Stimulated activated CD4-positive, alpha-beta T cell treated with anti-CD3 and anti-CD28 coated beads, Interleukin-4, amount 100 ng/mL, for 1 hour (primary cell): ENCODE measurements at places on chromosomes 13 and 19.

DNA sequence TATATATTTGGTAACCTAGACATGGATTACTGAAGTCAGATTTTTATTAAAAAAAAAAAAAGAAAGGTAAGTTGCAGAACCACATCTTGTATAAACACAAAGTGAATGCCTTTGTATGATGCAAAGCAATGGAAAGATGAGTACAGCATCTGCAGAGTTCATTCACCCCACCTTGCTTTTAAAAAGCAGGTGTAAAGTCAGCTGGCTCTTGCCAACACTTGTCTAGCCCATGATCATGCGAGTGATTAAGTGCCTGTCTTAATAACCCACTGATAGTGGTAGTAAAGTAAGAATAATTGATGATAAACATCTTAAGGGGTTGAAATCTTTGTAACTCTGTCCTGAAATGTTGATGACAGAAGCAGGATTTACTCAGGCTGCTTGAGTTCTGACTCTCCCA lies 710.4 kb downstream of the EFNB2 start:
- no peak for DNase-seq

DNA sequence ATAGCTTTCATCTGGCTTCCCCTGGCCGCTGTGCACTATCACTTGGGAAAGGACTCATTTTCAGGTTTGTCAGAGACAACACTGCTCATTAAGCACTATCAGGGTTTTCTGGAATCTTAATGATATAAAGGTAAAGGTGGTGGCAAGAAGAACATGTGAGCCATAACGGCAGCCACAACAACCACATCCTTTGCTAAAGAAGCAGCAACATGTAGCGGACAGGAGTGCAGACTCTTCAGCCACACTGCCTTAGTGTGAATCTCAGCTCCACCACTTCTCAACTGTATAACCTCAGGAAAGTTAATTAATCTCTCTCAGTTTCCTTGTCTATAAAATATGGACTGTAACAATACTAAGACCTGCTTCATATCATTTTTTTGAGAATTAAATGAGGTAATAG lies 24.1 kb upstream of the MIR17HG start:
- DNase-seq, result no peak

- DNase-seq, result no peak
These were observed 53.3 kb downstream of the TEX26 start for GRCh38 chr13:30985637-30986205.

DNA sequence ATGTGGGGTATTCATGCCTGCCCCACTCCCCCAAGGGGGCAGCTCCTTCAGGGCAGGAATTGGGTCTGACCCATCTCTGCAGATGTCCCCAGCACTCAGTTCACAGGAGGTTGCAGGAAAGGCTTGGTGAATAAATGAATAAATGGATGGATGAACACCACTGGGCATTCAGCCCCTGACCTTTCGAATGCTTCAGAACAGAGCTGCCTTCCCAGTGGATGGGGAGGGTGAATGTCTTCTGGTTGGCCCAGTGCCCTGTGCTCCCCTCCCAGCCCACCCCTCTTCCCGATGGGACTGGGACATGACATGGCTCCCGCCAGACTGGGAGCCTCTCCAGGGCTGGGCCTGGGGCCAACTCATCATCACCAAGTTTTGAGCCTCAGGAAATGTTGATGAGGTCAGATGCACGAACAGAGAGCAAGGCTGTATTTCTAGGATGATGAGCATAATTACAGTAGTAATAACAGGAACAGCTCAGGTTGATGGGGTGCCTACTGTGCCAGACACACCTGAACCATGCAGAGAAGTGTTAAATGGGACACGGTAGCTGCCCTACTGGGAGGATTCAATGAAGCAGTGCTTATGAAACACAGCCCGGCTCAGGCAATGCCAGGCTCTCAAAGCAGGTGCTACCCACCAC lies 25.7 kb downstream of the VRK3 start:
- DNase-seq, result no peak

DNA sequence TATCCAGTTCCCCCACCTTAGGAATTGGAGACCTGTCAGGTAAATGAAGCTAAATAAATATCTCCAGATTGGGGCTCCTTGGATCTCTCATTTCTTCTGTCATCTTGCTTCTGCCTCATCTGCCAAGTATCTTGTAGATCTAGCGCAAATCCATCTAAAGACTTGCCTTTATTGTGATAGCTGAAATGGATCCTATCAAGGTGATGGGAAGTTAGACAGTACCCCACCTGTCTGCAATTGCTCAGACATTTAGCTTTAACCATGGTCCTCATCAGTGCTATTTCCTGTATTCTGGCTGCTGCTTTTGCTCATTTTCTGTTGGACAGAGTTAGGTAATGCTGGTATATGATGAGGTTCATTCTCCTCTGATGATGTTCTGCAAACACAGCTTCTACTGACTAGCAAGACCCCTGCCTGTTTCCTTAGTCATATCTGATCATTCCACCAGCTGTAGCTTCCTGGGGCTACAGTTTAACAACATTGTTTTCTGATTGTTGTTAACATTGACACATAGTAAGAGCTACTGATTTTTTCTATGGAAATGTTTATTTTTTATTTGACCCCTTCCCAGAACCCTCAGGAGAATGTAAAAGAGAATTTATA lies 340.0 kb downstream of the DCT start:
- DNase-seq, result no peak

DNA sequence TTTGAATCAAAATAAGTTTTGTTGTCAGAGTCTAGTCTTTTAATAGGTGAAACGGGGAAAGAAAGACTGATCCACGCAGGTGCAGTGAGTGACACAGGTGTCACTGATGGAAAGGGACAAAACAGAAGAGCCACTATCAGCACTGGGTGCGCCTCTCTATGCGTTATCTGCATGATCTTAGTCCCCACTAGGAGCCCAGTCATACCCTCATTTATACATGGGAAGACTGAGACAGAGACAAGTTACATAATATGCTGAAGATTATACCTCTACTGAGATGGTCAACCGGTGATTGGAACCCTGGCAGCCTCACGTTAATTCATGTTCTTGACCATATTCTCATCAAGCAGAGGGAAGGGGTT lies 3.4 kb downstream of the LRCH1 start:
- no peak for DNase-seq

DNA sequence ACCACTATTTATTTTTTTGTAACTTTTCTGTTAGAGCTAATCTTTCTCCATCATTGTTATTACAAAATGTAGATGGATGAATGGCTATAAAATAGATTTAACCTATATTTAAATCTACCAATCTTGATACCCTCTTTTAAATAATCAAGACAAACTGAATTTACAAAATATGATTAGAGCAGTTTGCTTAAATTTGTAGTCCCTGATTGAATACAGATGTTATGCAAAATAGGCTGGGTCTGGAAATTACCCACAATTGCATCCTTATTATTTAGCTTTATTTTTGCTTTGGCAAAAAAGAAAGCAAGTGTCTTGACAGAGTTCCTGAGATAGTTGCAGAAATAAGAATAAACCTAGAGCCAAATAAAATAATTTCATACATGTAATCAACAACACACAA lies 352.8 kb downstream of the KLF12 start:
- DNase-seq, result no peak

GRCh38 chr13:49627831-49628652 lies at the start of gene ARL11:
Gene ARL11 (plus strand): TSS chr13:49628507. CDS start chr13:49630448, 1,941 bp downstream.
- peak; percentile 63 for DNase-seq

DNA sequence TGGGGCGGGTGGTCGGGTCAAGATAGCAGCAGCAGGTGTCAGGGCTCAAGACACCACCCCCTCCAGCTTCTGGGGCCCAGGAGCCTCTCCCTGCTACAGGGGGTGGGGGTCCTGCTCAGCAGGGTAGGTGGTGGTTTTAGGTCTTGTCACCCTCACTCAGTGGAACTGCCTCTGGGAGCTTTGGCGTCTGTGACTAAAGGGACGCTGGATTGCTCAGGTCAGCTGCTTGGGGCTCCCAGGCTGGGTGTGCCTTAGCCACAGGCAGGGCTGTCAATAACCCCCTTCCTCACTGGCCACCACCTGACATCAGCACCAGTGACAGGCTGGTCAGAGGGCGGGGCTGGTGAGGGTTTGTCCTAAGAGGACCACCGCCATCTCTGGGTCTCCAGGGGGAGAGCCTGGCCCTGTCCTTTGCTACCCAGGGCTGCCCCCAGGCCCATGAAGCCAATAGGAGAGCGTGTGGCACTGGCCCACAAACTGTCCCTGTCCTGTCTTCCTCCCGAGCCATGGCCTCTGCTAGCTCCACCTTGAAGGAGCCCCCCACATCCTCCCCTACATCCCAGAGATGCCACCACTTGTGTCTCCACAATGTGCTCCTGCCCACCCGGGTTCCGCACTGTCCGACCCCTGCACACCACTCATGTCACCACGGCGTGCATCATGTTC lies 36.4 kb downstream of the MAU2 start:
- no peak for DNase-seq

- DNase-seq, result no peak
These were observed 84.1 kb upstream of the FNDC3A start for GRCh38 chr13:48891586-48891985.

- DNase-seq, result no peak
These were observed 12.4 kb upstream of the GRWD1 start for GRCh38 chr19:48433337-48433736.

DNA sequence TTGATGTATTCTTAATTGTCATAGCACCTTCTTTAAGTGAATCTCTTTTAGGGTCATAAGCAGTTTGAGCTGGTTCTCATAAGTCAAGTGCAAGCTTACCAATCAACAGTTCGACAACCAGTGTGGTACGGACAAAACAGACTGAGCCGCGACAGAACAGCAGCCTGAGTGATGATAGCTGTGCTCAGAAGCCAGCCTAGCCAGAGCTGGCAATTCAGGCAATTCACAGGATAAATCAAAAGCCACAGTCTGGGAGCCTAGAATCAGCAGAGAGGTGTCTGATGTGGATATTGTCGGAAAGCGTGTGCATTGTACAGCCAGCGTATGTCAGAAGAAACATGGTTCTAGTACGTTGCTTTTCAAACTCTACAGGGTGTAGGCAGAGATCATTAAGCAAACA lies 14.9 kb downstream of the UBE2L5 start:
- no peak for DNase-seq

DNA sequence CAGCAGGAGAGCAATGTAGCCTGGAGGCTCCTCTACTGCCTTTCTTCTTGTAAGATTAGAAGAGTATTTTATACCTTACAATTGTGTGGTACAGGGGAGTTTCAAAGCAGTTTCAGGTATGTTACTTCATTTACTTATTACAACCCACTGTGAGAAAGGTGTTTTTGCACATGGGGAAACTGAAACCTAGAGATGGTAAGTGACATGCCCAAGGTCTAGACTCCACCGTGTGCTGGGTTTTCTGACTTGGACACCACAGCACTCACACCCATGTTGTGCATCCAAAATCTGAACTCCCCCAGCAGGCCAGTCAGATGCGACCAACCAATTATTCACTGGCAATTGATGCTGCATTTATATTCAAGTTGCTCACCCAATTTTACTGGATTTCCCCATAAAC lies 22.8 kb downstream of the ERICH6B start:
- no peak for DNase-seq

DNA sequence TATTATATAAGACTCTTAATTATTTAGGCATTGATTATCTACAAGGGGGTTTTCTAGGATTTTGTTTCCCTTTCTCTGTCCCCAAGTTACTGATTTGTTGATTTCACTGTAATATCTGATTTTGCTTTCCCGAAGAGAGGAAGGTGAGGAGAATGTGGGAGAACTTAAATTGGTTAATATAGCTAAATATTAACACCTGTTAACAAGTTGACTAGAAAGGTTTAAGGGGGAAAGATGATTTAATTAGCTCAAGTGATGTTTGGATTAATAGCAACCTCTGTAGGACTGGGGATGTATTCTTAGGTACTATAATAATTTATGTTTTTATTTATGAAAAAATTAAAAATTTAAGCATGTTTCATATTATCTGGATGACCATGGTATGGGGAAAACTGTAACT lies 35.1 kb downstream of the SPATA13 start:
- no peak for DNase-seq
